ENCODE measurements at places on chromosomes 2 and 18.
A peak's percentile ranks its signal among the peaks of the same experiment; 100 is the strongest.

- no peak for DNase-seq
Observed at GRCh38 chr2:134609924-134610513, 108.8 kb downstream of the TMEM163 start.

DNA sequence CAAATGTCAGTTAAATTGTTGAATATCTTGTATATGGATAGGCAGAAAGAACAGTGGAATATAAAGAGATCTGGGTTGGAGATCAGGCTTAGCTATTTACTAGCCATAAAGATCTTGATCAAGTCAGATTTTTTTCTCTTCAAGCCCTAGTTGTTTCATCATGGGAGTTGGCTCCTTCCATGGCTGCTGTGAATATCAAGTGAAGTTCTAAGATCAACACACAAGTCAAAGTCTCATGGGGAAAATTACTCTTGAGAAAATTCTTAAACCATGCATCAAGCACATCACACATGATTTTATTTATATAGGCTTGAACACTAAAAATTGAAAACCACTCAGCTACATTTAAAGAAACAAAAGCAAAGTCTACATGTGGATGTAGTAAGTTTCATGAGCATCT is 79.8 kb downstream of the C1D start:
- DNase-seq, result no peak

GRCh38 chr2:237315170-237315828 is 98.7 kb downstream of the COL6A3 start:
- peak; percentile 59 for DNase-seq

DNA sequence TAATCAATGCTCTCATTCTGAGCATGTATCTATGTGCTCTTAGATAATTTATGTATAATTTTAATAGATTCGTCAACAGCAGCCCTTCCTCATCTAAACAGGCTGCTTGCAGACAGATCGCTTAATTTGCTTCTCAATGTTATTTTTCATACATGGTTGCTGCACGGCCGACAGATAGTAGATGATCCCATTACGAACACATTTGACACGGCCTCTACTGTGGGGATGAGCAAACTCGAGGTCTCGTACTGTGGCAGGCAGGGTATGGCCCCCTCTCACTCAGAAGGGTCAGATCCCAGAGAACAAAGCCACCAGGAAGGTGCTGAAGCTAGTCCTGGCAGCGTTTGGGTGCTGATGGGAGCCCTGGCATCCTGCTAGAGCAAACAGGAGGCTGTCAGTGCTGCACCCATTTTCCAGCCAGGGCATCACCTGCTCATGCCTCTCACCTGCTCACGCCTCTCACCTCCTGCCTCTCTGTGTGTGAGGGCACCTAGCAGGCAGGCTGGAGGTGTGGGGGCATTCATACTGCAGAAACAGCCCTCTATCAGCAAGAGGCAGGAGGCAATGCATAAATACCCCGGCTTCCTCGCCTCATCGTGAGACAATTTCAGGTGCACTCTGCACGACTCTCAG is 80.0 kb downstream of the KLHL29 start:
- no peak for DNase-seq

DNA sequence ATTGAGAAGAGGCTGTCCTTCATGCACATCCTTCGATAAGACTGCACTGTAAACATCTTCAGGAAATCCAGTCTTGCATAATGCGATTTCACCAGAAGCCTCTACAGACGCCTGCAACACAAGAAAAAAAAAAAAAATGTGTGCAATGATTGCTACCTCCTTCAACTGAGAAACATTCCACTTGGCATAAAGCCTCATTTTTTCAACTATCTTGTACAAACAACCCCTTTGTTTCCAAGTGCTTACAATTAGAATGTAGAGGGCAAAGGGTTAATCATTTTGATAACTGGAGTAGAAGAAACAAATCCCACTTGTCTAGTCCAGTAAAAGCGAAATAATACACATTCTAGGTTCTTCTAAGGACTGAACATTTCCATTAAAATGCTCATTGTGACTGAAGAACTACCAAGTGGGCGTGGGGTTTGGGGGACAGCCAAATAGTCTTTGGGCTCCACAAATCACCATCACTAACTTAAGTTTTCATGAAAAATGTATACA is 29.2 kb downstream of the CDH2 start:
- no peak for DNase-seq

DNA sequence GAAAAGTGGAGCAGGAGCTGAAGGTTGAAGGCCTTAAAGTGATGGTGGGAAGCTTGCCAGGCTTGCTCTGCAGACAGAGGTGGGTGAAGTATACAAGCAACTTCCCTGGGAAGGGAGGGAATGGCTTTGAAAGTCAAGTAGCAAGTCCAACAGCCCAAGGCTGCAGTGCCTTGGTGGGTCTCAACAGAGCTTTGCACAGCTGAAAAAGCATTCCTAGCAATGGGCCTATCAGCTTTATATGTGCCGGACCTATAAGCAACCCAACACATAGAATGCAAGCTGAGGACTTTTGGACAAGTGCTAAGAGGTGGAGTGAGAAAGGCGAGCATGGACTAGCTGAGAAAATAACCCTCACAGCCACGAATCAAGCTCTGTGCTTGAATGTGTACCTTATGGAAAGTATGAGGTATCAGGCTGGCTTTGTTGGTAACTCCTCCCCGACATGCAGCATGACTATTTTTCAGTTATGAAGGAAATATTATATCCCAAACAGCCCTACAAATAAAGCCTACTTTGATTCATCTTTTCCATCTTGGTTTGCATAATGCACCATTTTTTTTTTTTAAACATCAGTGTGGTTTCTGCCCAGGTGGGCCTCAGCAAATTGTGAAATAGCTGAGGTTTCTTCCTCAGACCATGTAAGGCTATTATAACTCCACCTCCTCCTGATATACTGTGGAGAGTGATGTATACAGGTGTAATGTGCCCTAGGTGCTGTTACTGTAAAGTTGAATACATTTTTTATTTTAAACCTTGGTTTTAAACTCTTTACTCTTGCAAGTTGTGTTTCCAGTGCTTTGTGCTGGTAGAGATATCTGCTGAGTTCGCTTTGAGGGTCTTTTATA is 241.4 kb upstream of the CXCR4 start:
- DNase-seq, result no peak

- DNase-seq, result no peak
Observed at GRCh38 chr18:32771169-32771751, 1.6 kb downstream of the KLHL14 start.

- no peak for DNase-seq
Observed at GRCh38 chr18:10210057-10210633, 244.3 kb upstream of the APCDD1 start.

DNA sequence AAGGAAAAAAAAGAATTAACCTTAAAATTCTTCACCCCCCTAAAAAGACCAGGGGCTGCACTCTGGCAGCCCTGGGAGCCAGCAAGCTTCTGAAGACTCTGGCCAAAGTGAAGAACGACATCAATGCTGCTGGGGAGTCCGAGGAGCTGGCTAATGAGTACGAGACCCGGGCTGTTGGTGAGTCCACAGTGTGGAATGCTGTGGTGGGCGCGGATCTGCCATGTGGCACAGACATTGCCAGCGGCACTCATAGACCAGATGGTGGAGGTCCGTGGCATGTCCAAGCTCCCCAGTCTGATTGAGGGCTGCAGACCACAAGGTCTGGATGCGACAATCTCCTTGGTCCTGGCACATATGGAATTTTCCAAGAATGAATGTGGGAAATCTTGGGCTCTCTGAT is 47.4 kb downstream of the TRPM8 start:
- no peak for DNase-seq

GRCh38 chr2:176491172-176491904 is 222.1 kb downstream of the MTX2 start:
- DNase-seq, result no peak

DNA sequence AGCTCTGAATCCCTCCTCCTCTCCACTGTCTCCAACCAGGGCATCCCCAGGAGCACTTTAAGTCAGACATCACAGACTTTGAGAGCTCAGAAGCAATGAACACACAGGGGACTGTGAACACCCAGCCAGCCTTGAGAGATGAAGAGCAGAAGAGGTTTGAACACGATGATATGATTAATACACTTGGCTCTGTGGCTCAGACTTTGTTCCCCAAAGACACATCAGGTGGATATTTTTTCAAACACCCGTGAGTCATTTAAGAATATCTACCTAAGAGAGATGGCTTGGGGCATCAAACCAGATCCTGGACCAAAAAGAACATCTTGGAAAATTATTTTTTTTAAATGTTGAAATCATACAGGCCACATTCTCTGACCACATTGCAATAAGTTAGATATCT is 134.9 kb upstream of the OTOS start:
- no peak for DNase-seq

- no peak for DNase-seq
Observed at GRCh38 chr2:73516033-73516432, 126.2 kb downstream of the NAT8 start.

DNA sequence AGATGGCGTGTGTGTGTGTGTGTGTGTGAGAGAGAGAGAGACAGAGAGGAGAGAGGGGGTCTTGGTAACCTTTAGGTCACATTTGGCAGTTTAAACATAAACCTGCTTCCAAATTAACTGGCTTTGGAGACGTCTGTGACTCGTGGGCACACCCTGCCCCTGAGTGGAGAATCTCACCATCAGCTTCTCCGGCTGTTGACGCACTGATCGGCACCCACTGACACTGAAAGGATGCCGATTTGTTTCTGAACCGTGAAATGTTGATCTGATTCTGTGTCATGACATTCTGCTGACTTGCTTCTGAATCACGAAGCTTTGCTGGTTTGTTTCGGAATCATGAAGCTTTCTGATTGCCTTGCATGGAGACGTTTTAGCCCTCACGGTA is 114.7 kb downstream of the RTP5 start:
- DNase-seq, result no peak

GRCh38 chr2:127622561-127623387 is 23.2 kb upstream of the GPR17 start:
- DNase-seq, result no peak

DNA sequence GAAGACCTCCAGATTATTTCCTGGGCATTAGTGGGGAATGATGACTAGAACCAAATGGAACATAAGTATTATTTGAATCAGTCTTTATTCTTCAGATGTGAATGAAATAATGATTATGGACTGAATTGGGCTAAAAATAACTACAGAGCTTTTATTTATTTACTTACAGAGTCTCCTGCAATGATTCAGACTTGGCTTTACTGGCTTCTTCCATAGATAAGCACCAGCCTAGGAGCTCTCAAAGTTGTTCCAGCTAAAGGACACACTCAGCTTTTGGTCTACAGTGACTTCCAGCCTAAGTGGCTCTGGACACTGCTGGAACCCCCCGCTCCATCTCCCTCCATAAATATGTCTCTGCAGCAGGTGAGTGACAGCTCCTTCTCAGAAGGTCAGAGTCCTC is 24.3 kb upstream of the ARHGAP25 start:
- no peak for DNase-seq

DNA sequence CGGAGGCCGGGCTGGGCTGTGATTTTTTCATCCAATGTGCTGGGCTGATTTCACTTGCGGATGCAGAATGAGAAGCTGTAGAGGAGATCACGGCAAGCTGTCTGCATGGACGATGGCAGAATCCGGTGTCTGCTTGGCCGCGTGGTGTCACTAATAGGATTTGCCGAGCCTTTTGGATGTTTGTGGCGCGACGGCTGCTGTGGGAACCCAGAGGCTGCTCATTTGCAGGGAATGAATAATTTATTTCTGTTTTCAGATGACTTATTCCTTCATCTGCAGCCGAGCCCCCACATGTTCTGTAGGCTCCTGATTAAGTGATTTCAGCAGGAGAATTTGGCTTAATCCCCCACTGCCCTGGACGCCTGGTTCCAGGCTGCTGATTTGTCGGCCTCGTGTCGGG is 62.6 kb downstream of the ODC1 start:
- DNase-seq, result peak; percentile 25

DNA sequence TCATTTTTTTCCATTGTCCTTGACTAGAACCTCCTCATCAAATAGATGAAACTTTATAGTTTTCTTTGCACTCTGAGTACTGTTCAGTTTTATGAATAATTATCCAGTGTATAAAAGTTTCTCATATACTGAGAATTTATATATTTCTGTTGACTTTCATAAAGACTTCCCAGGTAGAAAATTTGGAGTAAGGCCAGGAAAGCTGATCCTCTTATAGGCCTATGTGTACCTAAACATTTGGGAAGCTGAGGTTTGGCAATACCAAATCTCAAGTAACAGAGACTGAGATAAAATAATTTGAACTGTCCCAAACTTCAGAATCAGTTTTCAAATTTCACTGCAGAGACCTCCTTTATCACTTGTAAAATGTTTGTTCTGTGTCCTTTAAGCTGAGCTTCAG is 43.4 kb downstream of the CCDC102B start:
- DNase-seq, result no peak

DNA sequence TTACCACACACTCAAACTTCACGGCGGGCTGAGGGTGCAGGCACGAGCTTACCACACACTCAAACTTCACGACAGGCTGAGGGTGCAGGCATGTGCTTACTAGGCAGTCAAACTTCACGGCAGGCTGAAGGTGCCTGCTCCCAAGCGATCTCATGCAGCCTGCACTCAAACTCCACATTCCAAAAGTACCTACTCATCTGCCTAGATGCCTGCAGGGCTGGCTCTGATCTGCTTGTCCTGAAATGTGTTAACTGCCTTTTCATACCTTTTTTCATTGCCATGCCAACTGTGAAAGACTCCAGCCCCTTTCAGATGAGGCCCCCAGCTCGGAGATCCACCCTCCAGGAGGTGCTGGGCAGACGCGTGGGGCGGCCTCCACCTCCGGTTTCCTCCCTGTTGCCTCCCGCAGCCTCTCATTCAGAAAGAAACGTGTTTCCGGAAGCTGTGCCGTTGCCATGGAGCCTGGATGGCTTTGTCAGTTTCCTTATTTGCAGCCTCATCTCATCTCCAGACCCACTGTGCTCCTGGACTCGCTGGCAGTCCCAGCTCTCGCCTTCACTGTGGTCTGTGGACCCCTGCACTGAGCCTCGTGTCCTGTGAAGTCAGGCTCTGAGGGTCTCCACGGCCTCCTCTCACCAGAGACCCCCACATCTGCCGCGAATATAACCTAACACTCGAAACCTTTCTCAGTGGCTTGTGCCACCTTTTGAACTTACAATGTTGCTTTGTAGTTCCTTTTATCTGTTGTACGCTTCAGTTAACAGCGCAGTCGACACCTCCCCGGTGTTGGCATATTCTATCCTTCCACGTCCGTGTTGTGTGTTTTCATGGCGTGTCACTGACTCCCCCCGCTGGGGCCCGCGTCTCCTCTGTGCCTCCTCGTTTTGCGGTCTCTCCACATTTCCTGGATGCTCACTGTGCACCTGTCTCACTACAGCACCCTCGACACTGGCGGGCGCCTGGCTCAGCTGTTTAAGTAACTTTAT is 106.1 kb upstream of the ALKAL2 start:
- peak; percentile 11 for DNase-seq

DNA sequence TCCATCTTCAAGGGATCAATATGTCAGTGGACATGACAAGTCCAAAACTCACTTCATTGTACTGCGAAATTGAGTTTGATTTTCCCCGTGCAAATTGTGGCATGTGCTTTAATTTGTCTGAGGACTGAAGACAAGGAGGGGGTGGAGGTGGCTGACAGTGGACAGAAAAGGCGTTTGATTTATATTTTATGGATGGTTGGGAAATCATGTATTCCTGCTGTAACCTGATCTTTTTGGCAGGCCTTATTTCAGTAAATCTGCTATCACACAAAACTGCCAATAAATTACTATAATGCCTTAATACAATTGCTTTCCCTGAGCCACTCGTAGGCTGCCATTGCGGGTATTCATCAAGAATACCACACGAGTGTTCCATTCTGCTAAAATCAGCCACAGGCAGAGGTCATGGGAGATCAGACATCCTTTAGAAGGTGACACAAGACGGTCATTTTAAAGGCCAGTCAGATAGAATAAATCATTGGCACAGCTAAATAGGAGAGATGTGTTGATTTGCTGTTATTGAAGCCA is 720.5 kb downstream of the MBD2 start:
- DNase-seq, result no peak

- peak; percentile 76 for DNase-seq
Observed at GRCh38 chr2:218979846-218980734, 4.9 kb downstream of the FEV start.

GRCh38 chr2:8518979-8519668 is 162.7 kb upstream of the ID2 start:
- no peak for DNase-seq

Data from midbrain (tissue), 1 donor.